D341Med (cell line): ENCODE measurements at places on chromosomes 12 and 14.

DNA sequence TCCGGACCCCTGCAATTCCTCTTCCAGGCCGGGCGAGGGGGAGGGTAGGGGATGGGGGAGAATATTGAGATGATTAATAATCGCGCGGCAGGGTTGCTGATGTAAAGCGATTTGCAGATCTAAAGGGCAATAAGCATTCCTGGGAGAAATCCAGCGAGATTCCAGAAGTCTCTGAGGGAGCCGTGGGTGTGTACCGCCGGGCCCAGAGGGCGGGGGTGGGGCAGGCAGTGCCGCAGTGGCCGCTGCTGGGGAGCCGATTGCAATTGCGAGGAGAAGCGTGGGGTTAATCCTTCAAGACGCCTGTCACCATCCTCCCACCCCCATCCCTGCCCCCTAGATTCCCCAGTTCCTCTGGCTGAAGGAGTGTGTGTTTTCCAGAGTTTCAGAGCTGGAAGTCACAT, 16.4 kb downstream of the FOS start:
- peak; percentile 51 for DNase-seq

DNA sequence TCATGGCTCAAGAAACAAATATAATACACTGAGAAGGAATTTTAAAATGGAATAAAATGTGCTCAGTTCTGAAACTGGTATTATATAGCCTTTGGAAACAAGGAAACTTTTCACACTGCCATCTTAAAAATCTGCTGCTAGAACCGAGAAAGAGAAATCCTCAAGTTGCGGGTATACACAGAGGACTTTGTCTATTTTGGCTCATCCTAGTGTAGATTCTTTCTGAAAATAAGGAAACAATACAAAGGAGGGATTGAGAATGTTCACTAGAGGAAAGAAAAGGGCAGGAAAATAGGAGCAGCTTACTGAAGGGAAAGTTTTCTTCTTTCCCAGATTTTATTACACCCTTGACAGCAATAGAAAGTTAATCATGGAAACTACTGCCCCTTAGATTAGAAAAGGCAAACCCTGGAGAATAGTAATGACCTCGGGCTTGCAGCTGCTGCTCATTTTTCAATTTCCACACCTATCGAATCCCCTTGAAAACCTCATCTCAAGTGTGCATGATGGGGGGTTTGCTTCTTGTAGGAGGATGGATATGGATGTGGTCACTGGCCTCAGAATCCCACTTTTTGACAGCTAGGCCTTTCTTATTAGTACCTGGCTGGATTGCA, 104.6 kb downstream of the DAAM1 start:
- no peak for DNase-seq

- DNase-seq = no peak
These were observed 60.2 kb downstream of the IFT43 start for GRCh38 chr14:76045773-76046172.

DNA sequence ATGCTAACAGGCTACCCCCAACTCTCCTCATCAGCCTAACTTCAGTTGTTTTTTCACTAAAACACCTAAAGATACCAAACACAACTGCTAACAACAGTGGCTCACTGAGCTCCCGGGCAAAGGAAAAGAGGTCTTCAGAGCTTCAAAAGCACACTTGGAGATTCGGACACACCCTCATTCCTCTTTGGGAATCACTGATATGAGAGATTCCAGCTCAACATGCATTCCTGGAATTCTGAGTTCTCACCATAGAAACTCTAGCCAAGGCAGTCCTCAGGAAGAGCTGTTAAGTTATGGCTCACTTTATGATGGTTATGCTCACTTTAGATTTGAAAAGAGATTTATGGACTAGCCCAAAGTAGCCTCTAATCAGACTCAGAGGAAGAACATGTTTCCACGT, 40.1 kb downstream of the STXBP6 start:
- no peak for DNase-seq

GRCh38 chr12:113899042-113899560, 67.0 kb downstream of the RBM19 start:
- no peak for DNase-seq

DNA sequence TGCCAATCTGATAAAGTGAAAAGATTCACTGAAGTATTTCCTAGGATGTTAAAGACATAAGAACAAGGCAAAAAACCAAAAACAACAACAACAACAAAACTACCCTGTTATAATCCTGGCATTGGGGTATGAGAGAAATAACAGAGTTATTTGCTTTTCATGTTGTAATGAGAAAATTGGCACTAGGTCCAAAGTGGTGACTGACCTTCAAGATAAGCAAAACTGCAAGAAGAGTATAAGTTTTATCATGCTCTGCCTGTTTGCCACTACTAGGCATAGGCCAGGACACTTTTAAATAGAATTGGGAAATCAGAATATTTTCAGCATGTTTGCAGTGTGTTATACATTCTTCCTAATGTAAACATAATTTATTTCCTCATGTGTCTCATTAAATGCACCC, 140.1 kb upstream of the CPM start:
- DNase-seq = no peak

DNA sequence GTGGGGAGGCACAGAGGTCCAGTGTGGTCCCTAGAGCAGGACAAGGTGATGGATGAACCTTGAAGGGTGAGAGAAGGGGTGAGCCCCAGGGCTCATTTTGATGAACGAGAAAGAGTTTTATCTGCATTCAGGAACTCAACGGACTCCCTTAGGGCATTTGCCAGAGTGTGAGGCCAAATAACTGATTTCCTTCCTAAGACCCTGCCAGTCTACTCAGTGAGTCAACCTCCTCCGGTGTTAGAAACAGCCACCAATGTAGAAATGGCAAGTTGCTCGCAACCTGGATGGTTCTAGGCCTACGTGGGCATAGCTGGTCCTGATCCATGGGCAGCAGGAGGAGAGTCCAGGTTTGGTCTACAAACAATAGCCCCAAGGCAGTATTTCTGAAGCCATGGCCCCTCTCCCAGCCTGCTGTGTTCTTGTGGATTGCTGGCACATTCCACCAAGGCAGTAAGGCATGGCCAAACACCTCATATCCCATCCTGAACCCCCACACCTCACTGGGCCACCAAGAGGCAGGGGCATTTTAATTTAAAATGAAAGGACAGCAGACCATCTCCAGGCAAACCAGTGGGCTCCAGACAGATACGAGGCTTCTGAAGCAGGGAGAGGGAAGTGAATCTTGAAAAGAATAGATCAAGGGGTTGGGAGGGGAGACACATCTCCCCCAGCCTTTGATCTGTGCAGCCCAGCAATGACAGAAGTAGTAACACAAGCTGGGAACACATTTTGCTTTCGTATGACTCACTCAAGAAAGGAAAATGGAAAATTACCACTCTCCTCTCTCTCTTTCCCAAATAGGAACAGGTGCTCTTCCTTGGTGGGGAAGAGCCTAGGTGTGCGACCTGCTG, 25.4 kb upstream of the TESC start:
- DNase-seq = no peak

DNA sequence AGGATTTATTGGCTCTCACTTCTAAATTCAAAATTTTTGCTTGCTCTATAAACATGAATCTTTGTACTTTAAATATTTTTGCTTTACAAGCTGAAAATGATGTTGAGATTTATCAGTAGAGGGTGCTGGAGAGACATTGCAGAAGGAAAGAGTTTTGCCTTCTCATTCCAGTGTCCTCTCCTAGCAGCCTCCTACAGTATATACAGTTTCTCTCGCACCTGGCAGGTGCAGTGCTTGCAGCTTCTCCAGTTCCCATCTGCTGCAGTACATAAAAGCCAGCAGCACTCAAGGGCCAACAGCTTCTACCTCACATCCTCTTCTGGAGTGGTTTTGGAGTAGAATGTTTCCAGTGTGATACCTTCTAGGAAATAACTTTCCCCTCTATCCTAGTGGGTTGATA, 601.8 kb upstream of the ATXN7L3B start:
- DNase-seq = no peak

DNA sequence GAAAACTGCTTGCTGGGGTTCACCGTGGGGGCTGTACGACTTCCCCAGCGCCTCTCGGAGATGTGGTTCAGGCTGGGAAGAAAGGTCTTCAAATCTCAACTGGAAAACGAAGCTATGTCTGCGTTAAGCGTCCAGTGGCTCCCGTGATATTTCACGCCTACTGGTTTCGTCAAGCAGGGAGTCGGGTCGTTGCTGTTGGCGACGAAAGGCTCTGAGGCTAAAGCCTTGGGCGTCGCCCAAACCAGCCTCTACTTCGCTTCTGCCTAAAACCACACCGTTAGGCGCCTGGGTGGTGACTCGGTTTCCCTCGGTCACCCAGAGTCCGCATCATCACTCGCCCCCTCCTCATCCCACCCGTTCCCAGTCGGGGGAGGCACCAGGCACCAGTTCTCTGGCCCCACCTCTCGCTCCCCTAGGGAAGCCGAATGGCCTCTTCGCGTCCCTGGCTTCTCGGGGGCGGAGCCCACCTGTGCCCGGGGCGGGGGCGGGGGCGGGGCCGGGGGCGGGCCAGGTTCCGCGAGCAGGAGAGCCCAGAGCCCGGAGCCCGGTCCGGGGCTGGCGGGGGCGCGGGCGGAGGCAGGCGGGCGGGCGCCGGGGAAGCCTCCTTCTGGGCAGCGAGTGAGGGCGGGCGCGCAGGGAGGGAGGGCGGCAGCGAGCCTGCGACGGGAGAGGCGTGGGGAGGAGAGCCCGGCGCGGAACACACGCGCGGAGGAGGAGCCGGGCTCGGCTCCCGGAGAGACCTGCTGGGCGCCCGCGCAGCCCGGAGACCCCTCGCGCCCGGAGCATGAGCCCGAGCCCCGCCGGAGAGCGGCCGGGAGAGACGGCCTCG, at the start of gene B4GALNT3:
Gene B4GALNT3 (plus strand): TSS at position 510 of the 829 bp plus-strand sequence. CDS start 438 bp downstream, outside the sequence.
- peak; percentile 84 for DNase-seq

- peak; percentile 75 for DNase-seq
These were observed 124.5 kb downstream of the CALM1 start for GRCh38 chr14:90521084-90521929.

DNA sequence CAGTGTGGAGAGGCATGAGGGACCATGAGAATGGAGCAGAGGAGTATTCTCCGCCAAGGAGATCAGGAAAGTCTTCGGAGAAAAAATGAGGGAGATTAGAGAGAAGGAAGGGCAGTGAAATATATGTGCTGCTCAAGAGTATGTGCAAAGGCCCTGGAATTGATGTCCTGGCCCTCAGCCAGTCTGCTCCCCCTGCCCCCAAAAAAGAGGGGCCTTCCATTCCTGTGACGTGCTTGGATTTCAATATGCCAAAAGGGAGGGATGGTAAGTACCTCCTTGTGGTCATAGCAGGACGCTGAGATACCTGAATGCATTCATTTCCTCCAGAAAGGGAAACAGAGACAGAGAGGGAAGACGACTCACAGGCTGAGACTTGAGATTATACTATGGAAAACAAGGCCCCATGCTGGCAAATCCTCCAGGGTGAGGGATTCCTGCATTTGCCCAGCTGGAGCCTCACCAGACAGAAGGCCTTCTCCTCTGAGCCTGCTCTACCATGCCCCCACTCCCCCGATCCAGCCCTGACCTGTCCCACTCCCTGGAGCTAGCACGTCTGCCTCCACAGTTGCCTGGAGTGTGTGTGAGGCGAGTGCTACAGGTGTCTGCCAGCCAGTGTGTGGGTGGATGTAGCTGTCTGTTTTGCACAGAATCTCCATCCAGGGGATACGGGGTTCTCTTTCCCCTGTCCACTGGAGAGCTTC, 3.9 kb upstream of the RARG start:
- DNase-seq = no peak

DNA sequence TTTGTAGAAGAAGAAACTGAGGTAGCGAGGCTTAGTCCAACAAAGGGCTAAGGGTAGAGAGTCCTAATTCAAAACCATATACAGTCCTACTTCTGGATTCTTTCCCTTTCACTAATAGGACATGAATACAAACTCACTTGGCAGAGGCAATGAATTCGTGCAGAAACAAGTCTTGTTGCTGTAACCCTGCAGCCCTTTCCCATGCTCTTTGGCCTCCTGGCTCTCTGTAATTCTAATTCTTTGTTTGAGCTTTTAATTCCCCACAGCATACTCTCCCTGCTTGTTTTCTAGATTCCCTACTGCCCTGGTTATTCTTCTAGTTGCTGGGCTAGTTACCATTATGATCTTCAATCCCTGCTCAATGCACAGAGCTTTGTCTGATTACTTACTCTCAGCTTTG, 381.4 kb downstream of the ETNK1 start:
- DNase-seq = no peak

DNA sequence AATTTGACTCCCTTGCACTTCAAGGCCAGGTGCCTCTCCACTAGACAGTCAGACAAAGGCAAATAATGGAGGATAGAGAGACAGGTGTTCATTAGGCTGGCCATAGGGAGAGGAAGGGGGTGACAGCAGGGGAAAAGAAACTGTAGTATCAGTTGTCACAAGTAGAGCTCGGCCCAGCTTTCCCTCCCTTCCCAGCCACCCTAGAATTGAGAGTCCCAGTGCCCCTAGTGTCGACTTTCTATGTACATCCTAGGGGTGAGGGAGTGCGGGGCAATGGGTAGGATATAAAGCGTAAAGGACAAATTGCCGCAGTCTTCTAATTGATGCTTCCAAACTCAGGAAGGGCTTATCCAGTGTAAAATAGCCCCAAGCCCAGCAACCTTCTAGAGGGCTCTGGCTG, 39.0 kb downstream of the BAZ2A start:
- DNase-seq = no peak

- DNase-seq = no peak
These were observed 11.9 kb upstream of the DCN start for GRCh38 chr12:91194500-91194899.

DNA sequence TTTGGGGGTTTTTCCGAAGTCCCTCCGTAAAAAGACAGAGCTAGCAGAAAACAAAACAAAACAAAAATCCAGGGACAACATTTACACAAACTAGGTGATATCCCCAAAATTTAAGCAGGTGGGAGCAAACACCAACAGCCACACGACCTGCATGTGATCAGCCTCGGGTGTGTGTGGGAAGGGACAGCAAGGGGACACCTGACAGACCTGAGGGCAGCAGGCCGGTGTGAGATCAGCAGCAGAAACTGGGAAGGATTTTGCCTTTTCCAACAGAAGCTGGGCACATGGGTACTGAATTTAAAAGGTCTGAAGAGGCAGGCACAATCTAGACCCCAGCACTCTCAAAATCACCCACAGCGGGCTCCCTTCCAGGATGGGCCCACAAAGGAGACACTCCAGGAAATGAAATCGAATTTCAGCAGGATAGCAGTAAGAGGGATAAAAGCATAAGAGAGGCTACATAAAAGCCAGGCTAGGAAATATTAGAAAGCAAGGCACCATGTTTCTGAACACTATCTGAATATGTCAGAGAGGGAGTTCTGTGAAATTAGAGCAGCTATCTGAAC, 36.5 kb upstream of the SELPLG start:
- no peak for DNase-seq

GRCh38 chr14:39433452-39433813, 1.2 kb upstream of the FBXO33 start:
- no peak for DNase-seq

GRCh38 chr14:61192989-61193388, 88.1 kb downstream of the TMEM30B start:
- no peak for DNase-seq

DNA sequence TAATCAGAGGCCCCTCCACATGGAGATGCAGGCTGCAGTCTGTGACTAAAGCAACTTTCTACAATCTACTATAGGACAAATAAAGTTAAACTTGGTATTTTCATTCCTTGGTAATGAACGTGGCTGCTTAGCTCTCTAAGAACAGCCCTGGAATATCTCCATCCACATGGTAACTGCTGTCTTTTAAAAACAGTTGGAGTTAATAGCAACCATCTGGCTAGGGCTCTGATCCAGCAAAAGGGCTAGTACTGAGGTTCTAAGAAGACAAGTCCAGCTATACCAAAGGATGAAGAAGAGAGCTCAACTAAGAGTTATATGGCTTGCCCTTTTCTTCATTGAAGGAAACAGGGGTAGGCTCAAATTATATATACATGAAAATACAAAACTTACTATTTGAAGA, 920.1 kb downstream of the FLRT2 start:
- DNase-seq = no peak

GRCh38 chr14:67971627-67972625, 152.3 kb downstream of the RAD51B start:
- no peak for DNase-seq

GRCh38 chr14:79415726-79416125, 795.6 kb downstream of the DIO2 start:
- no peak for DNase-seq
